ENCODE measurements at places on chromosomes 5 and 9.

DNA sequence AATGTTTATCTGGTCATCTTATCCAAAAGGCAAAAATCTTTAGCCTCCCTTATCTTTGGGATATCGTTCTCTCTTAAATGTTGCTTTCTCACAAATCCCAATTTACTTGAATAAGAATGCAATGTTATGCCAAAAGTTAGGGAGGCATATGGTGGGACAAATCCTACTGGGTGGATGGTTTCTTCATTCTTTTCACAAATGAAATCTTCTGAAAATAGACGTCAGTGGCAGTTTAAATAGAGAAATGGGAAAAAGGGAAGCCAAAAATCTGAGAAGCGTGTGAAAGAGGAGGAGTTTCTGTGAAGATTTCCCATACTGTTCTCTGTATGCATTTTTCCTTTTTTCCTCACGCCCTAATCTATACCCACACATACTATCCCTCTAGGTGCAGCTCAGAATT lies 2.5 kb upstream of the PCDHAC1 start:
- no peak for DNase-seq

DNA sequence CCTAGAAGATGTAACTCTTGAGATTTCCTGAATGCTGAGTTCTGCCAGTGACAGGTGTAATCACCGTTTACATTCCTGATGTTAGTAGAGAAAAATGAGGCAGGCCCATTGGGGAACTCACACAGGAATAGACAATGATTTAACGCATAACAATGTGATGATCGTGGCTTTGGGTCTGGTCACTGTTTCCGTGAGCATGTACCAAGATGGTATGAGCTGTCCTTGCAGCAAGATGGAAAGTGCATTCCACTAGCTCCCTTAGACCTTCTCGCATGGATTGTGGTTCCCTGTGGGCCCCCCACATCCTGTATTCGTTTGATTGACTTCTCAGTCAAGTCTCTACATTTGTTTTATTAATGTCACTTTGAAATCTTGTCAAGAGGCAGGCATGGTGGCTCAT lies 124.0 kb upstream of the DAP start:
- DNase-seq = no peak

GRCh38 chr5:126143622-126144021 lies 279.6 kb upstream of the GRAMD2B start:
- no peak for DNase-seq

DNA sequence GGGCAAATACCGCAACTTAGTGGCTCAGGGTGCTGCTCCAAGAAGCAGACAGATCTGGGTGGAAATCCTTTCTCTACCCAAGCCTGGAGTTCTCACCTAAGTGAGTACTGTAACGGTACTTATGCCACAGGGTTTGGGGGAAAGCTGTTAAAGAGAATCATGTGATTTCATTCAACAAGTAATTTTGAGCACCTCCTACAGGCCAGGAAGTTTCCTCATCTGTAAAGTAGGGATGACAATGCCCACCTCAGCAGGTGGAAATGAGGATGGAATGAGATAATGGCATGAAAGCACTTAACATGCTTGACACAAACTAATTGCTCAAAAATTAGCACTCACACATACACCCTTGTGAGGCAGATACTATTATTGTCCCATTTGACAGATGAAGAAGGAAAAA lies 114.1 kb downstream of the JAKMIP2 start:
- no peak for DNase-seq

- DNase-seq = no peak
Observed at GRCh38 chr5:94086194-94086593, 344.8 kb upstream of the POU5F2 start.

GRCh38 chr5:138241688-138242571 lies 28.8 kb upstream of the CDC23 start:
- DNase-seq = no peak

DNA sequence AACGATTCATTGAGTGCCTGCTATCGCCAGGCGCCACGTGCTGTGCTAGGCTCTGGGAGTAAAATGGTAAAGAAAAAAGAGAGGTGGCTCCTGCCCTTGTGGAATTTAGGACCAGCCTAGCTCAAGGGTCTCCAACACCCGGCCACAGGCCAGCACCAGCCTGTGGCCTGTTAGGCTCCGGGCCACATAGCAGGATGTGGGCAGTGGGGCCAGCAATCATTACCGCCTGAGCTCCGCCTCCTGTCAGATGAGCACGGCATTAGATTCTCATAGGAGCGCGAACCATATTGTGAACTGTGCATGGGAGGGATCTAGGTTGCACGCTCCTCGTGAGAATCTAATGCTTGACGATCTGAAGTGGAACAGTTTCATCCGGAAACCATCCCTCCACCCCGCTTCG lies 1.5 kb downstream of the RMRP start:
- DNase-seq = no peak

DNA sequence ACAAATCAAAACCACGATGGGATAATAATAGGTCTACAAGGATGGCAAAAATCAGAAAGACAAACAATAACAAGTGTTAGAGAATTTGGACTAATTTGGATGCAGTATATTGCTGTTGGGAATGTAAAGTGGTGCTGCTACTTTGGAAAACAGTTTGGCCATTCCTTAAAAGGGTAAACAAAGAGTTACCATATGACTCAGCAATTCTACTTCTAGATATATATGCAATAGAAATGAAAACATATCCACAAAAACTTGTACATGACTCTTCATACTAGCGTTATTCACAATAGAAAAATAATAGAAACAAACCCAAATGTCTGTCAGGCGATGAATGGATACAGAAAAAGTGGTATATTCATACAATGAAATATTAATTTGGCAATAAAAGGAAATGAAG lies 58.3 kb downstream of the JAK2 start:
- DNase-seq = no peak

DNA sequence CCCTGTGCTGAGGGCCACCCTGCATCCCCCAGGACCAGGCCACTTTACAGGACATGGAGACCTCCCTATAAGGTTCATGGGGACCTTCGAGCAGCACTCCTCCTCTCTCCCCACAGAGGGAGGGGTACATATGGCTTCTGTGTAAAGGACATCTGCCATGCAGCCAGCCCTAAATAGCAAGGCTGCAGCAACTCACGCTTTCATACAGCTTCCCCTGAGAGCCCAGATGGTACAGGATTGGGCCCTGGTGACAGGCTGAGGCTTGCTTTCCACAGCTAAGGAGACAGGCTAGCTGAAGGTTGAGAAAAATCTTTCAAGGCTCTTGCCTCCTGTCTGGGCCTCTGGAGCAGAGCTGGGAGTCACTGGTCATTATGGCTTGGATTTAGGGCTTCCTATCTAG lies 147.0 kb upstream of the ZNF366 start:
- DNase-seq = no peak

- DNase-seq = no peak
Observed at GRCh38 chr5:54275361-54275760, 35.0 kb downstream of the ARL15 start.

GRCh38 chr9:2019723-2020122 lies 4.6 kb downstream of the SMARCA2 start:
- no peak for DNase-seq

DNA sequence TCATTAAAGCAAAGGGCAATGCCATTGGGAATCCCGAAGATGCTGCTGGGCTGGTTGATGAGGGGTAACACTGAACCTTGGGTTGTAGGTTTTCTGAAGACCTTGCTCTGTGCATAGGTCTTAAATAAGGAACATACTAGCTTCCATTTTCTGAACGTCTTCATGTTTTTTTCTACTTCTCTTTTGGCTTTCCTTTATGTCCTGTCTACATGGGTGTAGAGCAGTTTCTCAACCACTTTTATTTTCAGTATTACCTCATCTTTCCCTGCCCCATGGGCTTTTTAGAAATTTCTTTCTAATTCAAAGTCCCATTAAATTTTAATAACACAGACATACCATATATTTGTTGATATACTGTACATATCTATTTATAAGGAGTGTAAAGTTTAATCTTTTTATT lies at the start of gene IFNA14:
IFNA14 (minus strand) TSS at position 95 of the 400 bp plus-strand sequence; CDS start at position 25, 70 bp downstream.
- no peak for DNase-seq

- peak; percentile 87 for DNase-seq
Observed at GRCh38 chr9:72365525-72366256, 683 bp upstream of the ZFAND5 start.

DNA sequence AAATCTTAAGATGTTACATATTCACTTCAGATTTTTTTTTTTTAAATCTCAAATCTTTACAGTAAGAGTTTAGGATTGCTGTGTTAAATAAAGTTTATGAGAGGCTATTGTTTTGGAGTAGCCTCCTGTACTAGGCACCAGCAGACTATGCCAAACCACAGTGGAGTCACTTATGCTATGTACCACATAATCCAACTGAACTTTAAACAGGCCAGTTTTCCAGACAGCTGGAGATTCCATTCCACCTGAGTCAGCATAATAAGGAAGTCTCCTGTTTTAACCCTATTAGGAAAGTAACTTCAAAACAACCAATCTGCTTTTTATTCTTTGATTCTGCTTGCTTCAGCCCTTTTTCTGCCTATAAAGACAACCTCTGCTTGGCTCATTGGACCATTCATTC lies 205.2 kb downstream of the CSNK1G3 start:
- DNase-seq = no peak

- no peak for DNase-seq
Observed at GRCh38 chr5:135024956-135025729, 8.9 kb downstream of the PITX1 start.

DNA sequence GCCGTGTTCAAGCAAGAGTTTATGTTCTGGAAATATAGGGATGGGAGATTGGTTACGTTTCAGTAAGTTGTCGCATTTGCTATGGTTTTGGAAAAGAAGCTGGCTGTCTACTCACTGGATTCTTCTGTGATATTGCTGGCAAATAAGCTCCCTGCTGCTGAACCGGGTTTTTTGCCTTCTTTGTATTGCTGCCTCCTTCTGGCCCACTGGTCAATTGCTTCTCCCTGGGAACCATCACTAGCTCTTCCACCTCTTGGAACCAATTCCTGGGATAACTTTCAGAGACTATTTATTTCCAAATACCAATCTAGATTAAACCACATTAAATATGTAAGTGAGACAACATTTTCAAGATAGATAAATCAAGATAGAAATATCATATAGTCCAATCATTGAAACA lies 43.0 kb downstream of the NUDT12 start:
- no peak for DNase-seq

DNA sequence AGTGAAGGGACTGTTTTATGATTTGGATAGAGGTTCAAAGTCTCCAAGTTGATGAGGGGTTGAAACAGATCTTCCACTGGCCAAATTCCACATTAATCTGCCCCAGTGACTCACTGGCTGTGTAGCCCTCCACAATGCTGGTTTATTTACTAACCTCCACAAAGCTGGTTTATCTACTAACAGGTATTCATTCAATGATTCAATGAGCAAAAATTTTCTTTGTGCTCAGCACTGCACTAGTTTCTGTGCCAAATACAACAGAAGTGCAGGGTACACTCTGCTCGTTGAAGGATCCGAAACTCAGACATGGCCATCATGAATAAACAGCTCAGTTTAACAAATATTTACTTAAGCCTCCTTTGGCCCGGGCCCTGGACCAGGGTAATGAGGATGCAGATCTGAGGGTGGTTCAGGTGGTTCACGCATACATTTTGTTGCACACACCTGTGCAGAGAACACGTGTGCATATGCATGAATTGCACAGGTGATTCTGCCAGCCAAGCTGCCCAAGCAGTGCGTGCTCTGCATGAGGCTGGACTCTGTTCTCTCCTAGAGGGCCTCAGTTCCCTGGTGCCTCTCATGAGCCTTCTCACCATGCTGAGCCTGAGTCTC lies 71.0 kb downstream of the SH3PXD2B start:
- DNase-seq = no peak

DNA sequence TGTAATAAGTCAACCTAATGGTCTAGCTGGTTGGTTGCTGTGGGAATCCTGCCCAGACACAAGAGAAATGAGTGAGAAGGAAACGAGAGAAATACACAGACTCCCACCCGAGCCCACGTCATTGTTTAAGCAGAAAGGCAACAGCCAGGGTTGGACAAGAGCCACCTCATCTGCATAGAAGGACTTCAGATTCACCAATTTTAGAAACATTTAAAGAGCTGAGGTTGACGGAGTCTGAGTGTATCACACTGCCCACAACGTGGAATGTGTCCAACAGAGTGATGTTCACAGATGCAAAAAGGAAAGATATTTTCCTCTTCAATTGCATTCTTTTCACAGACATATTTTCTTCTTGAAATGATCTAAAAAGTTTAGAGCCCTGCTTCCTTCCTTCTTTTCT lies 349.5 kb downstream of the AGTPBP1 start:
- DNase-seq = no peak

DNA sequence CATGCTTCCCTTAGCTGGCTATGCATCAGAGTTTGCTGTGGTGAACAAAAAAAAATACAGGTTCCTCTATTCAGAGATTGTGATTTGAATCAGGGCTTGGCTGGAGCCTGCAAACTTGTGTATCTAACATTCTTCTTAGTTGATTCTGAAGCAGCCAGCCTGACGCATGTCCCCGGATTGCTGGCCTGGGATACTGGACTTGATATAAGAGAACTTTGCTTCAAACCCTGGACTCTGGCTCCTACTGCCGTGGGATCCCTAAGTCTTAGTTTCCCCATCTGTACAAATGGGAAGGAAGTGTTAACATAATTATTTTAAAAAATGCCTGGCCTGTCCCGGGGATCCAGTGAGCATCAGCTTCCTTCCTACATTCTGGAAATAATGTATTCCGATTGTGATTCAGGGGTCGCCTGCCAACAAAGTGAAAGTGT lies 292.8 kb downstream of the ARHGEF28 start:
- no peak for DNase-seq

DNA sequence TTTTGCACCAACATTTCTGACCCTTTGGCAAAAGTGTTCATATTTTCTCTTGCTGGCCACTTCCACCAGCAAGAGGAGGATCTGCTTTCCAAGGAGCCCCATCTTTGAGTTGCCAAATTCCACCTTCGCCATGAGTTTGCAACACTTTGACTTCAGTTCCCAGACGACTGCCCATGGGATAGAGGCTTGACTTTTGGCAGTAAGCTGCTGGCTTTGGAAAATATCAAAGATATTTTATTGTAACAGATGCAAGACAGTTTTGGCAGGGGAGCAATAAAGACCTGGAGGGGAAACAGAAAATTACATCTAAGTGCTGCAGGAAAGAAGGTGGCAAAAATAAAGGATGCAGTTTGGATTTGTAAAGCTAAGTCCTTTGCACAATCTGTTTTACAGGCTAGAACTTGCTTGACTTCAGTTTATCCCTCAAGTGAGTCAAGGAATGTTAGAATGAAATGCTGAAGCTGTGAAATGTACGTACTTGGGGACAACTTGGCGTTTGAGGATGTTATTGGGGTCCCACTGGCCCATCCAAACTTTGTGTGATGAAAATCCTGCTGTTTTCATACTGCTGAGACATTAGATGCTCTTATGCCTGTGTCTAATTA lies 232.9 kb downstream of the GOLPH3 start:
- DNase-seq = no peak

GRCh38 chr9:77374266-77374665 lies 196.9 kb downstream of the VPS13A start:
- DNase-seq = no peak

DNA sequence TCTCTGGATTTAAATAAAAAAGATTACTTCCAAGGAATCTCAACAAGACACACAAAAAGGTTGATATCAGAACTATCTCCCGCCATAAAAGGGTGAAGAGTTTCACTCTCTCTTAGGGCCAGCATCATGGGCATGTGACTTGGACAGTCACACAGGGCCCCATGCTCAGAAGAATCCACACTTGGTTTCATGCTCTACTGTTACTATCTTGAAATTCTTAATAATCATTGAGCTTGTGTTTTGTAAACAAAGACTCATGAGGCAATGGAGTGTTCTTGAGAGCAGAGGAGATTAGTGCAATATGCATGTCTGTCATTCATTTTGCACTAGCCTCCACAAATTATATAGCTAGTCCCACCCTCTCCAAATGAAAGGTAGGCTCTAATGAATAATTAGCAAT lies 58.4 kb downstream of the HMHB1 start:
- no peak for DNase-seq

All from anterior cingulate cortex (tissue), 58 donors.